ENCODE measurements at places on chromosomes 7 and 10. TPM values are rescaled to one million over a fixed set of nuclear protein-coding genes. Genes with fewer than 3 reads are reported as not detected.

The TMEM213 gene
- total RNA-seq, result 0.88 TPM

GRCh38 chr7:32564542-32564941 is 69.3 kb downstream of the AVL9 start:
- no peak overlapping the region for H3K27ac ChIP-seq
- H3K36me3 ChIP-seq, result no peaks in the 10 kb centered on the region
- no peaks in the 10 kb centered on the region for H3K27me3 ChIP-seq
- H3K4me1 ChIP-seq, result no peaks in the 10 kb centered on the region
- no peak overlapping the region for H3K4me3 ChIP-seq
- DNase-seq, result no peak

- no peaks in the 10 kb centered on the region for H3K4me1 ChIP-seq
- DNase-seq, result no peak
- H3K27me3 ChIP-seq, result no peaks in the 10 kb centered on the region
- no peak overlapping the region for H3K27ac ChIP-seq
- H3K36me3 ChIP-seq, result no peaks in the 10 kb centered on the region
These were observed 985.1 kb upstream of the LRRN3 start for GRCh38 chr7:110105840-110106239.

The LRMDA gene
- 17.1 TPM for total RNA-seq

- H3K27ac ChIP-seq, result no peak overlapping the region
- H3K36me3 ChIP-seq, result no peaks in the 10 kb centered on the region
- H3K4me3 ChIP-seq, result no peak overlapping the region
- H3K4me1 ChIP-seq, result no peaks in the 10 kb centered on the region
- no peaks in the 10 kb centered on the region for H3K27me3 ChIP-seq
These were observed 85.0 kb downstream of the MPP7 start for GRCh38 chr10:28217848-28218247.

The CCDC146 gene
- total RNA-seq, result 15.5 TPM

DNA sequence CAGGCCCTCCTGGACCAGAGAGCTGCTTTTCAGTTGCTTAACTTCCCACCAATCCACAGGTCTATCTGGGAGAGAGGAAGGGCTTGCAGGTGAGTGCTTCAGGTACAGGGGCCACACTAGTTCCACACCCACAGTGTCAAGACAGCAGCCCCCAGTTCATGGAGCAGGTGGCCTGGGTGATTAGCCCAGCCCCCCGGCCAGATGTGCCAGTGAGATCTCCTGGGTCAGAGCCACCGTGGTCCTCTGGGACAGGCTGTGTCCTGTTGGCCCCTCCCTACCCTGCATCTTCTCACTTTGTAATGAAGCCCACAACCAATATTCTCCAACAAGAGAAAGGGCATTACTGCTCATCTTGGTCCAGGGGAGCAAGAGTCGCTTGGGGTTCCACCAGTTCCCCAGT is 30.6 kb downstream of the DRGX start:
- no peak overlapping the region for H3K27ac ChIP-seq
- no peaks in the 10 kb centered on the region for H3K4me1 ChIP-seq
- peaks cover 8% of the 10 kb centered on the region for H3K27me3 ChIP-seq
- no peak for DNase-seq
- no peak overlapping the region for H3K4me3 ChIP-seq

DNA sequence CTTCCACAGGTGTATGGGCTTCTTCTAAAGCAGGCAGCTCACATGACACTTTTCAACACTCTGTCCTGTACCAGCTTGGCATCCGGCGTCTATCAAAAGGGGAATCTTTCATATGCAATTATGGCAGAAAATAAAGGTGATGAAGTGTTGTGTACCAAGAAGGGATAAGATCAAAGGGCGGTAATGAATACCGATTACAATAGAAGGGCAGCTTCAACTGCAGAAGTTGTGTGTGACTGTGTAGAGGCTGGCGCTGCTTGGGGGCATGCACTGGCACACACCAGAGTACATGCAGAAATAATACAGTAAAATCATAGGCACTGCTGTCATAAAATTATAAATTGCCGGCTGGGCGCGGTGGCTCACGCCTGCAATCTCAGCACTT is 744.7 kb downstream of the LRMDA start:
- H3K4me3 ChIP-seq, result no peak overlapping the region
- H3K27ac ChIP-seq, result no peak overlapping the region
- no peak for DNase-seq
- H3K36me3 ChIP-seq, result no peaks in the 10 kb centered on the region
- H3K27me3 ChIP-seq, result no peaks in the 10 kb centered on the region

The SEMA3E gene
- total RNA-seq, result 11.8 TPM

DNA sequence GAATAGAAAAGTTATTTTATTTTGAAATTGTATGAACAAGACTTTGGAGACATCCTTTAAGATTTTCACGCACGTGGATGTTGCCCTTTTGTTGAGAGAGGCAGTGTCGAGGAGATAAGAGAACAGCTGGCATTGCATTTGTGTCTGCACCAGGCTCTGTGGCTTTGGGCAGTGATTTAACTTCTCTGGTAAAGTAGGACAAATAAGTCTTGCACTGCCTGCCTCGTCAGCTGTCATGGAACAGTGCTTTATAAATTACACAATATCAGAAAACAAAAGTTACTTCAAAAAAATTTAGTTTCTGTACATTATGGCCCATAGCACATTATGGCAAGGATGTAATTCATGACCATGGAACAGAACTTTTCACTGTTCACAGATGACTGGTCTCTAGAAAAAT is 20.1 kb downstream of the SNX10 start:
- DNase-seq, result no peak
- no peak overlapping the region for H3K27ac ChIP-seq
- no peaks in the 10 kb centered on the region for H3K27me3 ChIP-seq
- no peaks in the 10 kb centered on the region for H3K36me3 ChIP-seq
- no peaks in the 10 kb centered on the region for H3K4me1 ChIP-seq
- no peak overlapping the region for H3K4me3 ChIP-seq

The RARRES2 gene
- 156 TPM for total RNA-seq

- H3K4me3 ChIP-seq, result no peak overlapping the region
- H3K27me3 ChIP-seq, result no peaks in the 10 kb centered on the region
- no peaks in the 10 kb centered on the region for H3K36me3 ChIP-seq
- no peak overlapping the region for H3K27ac ChIP-seq
- no peaks in the 10 kb centered on the region for H3K4me1 ChIP-seq
These were observed 27.2 kb downstream of the IPMK start for GRCh38 chr10:58240531-58240930.

The SPDYE2B gene
- total RNA-seq, result not detected

- H3K36me3 ChIP-seq, result no peaks in the 10 kb centered on the region
- H3K27me3 ChIP-seq, result no peaks in the 10 kb centered on the region
- DNase-seq, result no peak
- no peak overlapping the region for H3K4me3 ChIP-seq
These were observed 20.6 kb downstream of the HSPA12A start for GRCh38 chr10:116721547-116722392.

- H3K27ac ChIP-seq, result no peak overlapping the region
- no peak overlapping the region for H3K4me3 ChIP-seq
- H3K36me3 ChIP-seq, result no peaks in the 10 kb centered on the region
- no peaks in the 10 kb centered on the region for H3K4me1 ChIP-seq
- H3K27me3 ChIP-seq, result no peaks in the 10 kb centered on the region
- DNase-seq, result peak; percentile 20
These were observed 42.1 kb downstream of the NEURL1 start for GRCh38 chr10:103535595-103535994.

The LZTS2 gene
- 61.3 TPM for total RNA-seq

The LAMB1 gene
- total RNA-seq, result 115 TPM

The AOC1 gene
- not detected for total RNA-seq

The NRP1 gene
- total RNA-seq, result 74.7 TPM

The AVL9 gene
- total RNA-seq, result 27.7 TPM

DNA sequence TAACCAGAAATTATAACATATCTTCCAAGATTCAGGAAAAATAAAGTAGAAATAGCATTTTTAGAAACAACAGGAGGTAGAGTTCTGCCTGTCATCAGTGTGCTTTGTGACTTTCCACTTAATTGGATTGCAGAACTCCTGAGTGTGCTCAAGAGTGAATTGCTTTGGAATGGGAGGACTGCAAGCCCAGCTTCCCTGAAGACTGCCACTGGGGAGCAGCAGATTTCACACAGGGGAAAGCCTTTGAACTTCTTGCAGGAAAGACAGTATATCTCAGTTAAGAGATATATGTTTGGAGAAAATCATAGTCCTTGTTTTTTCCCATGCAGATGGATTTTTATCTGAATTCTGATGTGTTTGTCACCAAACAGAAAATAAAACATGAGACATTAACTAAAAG is 124.5 kb downstream of the TMEM168 start:
- H3K36me3 ChIP-seq, result no peaks in the 10 kb centered on the region
- DNase-seq, result no peak
- H3K27me3 ChIP-seq, result no peaks in the 10 kb centered on the region
- no peaks in the 10 kb centered on the region for H3K4me1 ChIP-seq
- no peak overlapping the region for H3K27ac ChIP-seq

DNA sequence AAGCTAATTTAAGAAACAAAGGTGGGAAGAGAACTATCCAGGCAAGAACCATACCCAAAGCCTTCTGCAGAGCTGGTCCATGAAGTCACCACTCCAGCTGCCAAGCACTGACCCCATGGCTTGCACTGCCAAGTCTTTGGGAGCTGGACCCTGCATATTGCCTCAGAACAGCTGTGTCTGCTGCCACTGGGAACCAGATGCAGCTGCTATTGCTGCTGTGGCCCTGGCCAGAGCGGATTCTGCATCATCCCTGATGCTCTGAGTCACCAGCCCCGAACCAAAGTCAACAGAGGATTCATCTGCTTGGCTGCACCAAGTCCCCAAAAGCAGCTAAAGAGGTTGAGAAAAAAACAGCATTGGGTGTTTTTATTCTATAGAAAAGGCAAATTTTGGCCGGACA is 39.2 kb upstream of the GSAP start:
- peaks cover 5% of the 10 kb centered on the region for H3K4me1 ChIP-seq
- H3K27me3 ChIP-seq, result no peaks in the 10 kb centered on the region
- no peaks in the 10 kb centered on the region for H3K36me3 ChIP-seq
- DNase-seq, result no peak

The HOXA5 gene
- total RNA-seq, result 48.7 TPM

Data from breast epithelium (tissue), 4 donors.